ENCODE measurements at places on chromosomes 16 and 17.
A peak's percentile ranks its signal among the peaks of the same experiment; 100 is the strongest.

DNA sequence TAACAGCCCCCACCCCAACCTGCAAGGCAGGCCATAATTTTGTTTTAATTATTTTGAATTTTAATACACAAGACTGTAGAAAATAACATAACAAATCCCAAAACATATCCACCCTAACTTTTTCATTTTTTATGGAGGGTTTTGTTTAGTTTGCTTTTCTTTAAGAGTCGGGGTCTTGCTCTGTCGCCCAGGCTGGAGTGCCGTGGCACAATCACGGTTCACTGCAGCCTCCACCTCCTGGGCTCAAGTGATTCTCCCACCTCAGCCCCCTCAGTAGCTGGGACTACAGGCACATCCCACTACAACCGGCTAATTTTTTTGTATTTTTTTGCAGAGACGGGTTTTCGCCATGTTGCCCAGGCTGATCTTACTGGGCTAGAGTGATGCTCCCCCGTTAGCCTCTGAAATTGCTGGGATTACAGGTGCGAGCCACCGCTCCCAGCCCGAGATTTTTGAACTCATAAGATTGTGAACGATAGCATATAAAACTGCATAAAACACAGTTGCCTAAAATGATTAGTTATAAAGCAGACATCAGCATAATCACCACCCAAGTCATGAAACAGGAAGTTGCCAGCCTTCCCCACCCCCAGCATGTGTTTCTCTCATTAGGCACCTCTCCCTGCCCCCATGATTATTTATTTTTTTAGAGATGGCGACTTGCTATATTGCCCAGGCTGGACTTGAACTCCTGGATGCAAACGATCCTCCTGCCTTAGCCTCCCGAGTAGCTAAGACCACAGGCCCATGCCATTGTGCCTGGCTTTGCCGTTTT, 13.6 kb upstream of the DOC2B start:
- DNase-seq, result no peak

GRCh38 chr17:50225701-50226240, 24.3 kb upstream of the COL1A1 start:
- no peak for DNase-seq

DNA sequence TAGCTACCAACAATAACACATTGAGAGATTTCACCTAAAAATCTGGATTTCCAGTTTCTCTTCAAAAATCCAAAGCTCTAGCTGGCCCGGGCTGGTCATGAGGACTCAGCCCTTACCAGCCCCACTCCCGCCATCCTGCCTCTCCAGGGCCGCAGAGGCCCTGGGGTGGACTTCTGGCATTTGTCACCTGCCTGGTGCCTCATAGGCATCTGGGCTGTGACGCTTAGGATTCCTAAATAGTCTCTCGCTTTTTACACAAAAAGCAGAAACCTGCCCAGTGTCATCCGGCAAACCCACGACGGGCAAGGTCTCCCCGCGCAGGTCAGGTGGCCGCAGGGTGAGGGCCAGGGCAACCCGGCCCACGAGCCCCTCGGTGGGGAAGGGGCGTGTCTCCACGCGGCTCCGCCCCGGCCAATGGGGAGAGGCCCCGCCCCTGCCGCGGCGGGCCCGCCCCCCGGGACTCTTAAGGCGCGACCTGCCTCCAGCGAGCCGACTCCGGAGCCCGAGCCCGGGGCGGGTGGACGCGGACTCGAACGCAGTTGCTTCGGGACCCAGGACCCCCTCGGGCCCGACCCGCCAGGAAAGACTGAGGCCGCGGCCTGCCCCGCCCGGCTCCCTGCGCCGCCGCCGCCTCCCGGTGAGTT, at the start of gene VASN:
Gene VASN (plus strand): TSS at position 492 of the 644 bp plus-strand sequence. CDS start 9,030 bp downstream, outside the sequence.
- DNase-seq, result peak; percentile 68

- no peak for DNase-seq
These were observed 42.8 kb downstream of the PHKB start for GRCh38 chr16:47503936-47504335.

DNA sequence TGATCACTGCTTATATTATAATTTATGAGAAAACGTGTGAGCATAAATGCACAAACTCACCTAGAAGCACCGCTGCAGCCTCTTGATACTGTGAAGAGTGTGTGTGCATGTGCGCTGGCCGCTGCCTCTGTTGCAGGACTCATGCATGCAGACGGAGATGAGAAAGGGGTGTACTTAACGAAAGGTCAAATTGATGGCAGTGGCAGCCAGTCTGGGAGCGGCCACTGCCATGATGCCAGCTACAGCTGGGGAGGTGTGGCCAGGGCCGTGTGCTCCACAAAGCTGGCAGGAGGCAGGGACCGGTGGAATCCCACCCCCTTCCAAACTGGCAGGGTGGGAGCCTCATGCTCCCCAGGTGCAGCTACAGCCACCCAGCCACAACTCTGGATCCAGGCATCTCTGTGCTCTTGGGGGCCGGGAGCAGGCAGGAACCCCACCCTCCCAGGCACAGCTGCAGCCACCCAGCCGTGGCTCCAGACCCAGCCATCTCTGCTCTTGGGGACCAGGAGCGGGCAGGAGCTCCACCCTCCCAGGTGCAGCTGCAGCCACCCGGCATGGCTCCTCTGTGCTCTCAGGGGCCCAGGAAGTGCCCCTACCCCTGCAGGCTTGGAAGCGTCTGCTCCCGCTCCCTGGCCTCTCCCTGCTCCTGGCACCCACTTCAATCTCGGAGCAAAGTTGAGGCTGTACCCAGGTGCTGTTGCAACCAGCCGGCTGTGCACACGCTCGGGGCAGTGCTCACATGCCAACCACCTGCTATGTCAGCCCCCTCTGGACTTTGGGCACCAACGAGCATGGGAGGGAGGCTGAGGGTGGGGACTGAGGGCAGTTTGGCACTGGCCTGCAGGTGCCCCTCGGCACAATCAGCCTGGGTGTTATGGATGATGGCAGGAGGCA, 77.5 kb upstream of the CHMP6 start:
- no peak for DNase-seq

Data from A549 (cell line).